ENCODE measurements at places on chromosomes 16 and 17.

GRCh38 chr17:61786088-61786487 lies 77.2 kb downstream of the BRIP1 start:
- no peak for DNase-seq

DNA sequence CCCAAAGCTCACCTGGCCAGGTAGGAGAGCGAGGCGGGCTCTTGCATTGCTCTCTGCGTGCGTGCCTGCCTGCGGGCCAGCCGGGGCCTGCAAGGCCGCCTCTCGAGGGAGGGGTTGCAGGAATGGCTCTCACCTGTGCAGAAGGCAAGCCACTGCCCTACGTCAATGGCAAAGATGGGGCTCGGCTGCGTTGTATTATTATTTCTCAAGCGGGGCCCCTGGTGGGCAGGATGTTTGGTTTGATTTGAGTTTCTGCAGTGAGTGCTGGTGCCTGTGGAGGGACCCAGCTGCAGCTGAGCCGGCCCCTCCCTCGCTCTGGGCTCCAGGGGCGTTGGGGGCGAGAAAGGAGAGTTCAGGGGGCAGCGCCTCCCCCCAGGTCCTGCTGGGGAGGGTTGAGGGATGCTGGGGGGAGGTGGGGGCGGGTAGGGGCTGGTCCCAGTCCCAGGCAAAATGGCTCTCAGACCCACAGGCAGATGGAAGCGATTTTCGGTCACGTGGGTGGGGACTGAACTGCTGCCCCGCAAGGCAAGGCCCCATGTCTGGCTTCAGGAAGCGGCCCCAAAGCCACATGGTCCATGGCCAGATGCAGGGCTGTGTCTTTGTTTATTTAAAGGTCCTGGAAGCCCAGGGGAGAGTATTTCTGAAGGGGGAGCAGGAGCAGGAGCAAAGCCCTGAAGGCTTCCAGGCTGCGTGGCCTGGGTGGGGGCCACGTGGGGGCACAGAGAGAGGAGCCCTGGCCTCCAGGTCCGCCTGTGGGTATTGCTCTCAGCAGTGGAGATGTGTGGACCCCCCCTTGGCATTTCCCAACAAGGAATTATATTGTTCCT lies 338.8 kb downstream of the SEC14L1 start:
- DNase-seq: no peak

GRCh38 chr17:75571885-75572215 lies 15.8 kb upstream of the MYO15B start:
- no peak for DNase-seq

GRCh38 chr17:65751263-65751662 lies 189.8 kb upstream of the AXIN2 start:
- no peak for DNase-seq

DNA sequence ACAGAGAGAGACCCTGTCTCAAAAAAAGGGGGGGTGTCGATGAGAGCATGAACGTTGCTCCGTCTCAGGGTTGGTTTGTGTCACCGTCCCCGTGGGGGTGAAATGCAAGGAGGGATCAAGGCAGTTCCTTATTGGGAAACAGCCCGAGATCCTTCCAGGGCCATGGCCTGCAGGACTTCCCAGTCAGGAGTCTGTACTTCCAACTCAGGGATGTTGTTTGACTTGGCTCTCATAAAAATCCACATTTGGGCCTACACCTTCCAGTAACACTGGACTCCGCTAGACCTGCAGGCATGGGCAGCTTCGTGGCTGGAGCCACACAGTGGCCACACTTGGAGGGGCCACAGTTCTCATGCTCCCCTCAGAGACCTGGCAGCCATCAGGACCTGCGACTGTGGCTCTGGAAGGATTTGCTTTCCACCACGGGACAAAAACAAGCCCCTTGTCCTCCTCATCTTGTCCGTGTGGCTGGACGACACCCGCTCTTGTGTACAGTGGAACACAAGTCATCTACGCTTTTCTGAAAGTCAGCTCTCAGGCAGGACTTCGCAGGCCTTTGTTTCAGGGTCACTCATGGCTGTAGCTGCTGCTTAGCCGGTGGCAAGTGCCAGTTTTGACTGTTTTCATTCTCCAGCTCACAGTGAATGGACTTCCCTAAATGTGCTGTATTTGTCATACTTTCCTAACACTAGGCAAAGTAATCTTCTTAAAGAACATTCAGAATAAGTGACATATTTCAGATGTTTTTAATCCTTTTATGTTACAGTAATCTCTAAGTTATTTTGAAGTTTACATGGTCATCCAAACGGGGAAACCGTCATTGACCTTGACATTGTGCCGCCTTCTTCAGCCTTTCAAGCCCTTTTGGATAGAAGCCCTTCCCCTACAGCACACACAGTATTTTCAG lies 24.2 kb upstream of the IL17C start:
- DNase-seq: no peak

- DNase-seq: no peak
Measured at GRCh38 chr17:47414612-47415011, 90.9 kb downstream of the EFCAB13 start.

DNA sequence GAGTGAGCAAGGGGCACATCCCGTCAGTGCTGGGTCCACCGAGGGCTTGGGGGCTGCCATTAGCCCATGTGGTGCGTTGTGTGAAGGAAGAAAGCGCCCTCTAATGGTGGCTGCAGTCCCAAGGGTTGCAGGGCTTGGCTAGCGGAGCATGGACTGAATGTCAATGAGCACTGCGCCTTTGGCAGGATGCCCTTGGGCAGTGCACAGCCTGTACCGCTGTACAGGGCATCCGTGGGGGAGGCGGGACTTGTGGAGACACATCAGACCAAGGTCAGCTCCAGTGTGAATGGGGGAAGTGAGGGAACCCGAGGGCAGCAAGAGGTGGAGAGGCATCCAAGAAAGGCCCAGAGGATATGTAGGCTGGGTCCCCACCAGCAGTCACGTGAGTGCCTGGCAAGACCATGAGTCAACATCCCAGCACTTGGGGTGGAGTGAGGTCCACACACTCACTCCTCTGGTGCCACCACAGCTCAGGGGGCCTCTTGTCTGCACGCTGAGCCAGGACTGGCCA lies 75.5 kb upstream of the MED9 start:
- no peak for DNase-seq

GRCh38 chr16:73418691-73419090 lies 370.8 kb upstream of the ZFHX3 start:
- no peak for DNase-seq

GRCh38 chr17:53629188-53629587 lies 193.5 kb upstream of the KIF2B start:
- no peak for DNase-seq

DNA sequence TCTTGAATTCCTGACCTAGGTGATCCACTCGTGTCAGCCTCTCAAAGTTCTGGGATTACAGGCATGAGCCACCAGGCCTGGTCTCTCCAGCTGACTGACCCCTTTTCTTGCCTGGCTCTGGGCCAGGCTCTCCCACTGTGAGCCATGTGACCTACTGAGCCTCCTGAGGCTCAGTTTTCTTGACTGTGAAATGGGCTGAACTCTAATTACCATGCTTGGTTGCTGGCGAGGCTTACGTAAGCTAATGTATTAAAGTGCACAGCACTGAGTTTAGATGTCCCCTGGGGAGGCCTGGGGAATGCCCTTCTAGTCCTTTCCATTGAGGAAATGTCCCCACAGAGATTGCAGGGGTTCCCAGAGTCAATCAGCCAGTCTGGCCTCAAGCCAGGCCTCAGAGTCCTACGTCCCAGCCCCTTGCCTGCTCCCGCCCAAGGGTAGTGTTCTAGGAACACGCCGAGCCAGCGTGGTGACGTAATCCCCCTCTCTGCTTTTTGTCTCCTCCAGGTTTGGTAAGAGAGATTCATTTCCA lies 45.8 kb upstream of the LGALS9 start:
- no peak for DNase-seq

- no peak for DNase-seq
Measured at GRCh38 chr17:44374306-44375195, 10.9 kb upstream of the FAM171A2 start.

GRCh38 chr17:78726513-78726912 lies 55.6 kb downstream of the CYTH1 start:
- DNase-seq: no peak

DNA sequence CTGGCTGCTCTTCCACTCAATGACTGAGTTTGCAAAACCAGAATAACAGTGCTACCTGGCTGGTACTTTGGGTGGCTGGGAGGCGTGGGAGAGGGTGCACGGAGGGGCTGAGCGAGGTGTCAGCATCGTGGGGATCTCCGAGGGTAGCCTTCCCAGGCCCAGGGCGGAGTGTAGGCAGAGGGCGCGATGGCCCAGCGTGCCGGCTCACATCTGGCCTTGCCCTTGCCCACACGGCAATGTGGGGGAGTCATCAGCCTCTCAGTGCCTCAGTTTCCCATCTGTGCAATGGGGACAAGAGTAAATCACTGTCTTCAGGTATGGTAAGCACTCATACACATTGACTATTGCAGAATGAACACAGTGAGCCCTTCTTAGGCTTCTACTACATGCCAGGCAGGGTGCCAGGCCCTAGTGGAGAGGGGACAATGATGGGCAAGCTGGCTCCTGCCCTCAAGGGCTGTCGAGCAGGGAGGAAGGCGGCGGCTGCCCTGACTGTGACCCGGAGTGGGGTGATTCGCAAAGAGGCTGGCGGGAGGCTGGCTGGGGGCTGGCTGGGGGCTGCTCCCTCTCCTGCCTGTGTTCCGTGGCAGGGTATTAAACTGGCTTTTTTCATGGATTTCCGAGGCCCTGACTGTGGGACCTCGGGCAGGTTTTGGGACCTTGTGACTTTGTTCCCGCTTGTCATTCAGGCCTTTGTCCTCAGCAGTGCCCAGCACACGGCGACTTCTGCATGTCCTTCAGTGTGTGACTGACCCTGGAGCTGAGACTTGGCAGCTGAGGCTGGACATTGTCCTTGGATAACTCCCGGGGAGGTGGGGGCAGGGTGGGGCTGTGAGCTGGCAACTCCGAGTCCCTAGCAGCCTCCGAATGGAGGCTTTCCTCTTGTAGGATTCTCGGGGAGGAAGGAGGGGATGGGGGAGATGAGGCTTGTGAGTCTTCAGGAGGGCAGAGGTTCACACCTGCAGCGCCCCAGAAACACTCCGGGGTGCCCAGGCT lies 243.1 kb downstream of the SEC14L1 start:
- no peak for DNase-seq

GRCh38 chr17:12548558-12548957 lies 117.1 kb upstream of the MYOCD start:
- no peak for DNase-seq

DNA sequence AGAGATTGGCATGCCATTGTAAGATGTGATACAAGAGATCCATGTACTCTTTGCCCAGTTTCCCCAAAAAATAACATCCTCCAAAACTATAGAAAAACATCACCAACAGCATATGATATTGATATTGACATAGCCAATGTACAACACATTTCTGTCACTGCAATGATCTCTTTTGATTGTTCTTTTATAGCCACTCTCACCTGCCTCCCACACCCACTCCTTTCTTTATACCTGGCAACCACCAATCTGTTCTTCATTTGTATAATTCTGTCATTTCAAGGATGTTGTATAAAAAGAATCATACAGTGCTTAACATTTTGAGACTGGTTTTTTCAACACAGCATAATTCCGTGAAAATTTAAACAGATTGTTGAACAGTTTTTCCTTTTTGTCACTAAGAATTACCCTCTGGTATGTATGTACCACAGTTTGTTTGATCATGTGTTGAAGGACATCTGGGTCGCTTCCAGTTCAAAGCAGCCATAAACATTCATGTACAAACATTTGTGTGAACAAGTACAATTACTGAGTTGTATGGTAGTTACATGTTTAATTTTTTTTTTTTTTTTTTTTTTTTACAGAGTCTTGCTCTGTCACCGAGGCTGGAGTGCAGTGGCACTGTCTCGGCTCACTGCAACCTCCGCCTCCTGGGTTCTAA lies 9.9 kb downstream of the KRTAP9-1 start:
- no peak for DNase-seq

Measured in esophagus squamous epithelium (tissue), 5 donors.